Hematopoietic multipotent progenitor cell (in vitro differentiated cells): ENCODE measurements at places on chromosomes 4 and X. TPM values are rescaled to one million over a fixed set of nuclear protein-coding genes. Genes with fewer than 3 reads are reported as not detected.

- no peak for DNase-seq
Observed at GRCh38 chrX:69103539-69103938, 61.7 kb downstream of the PJA1 start.

GRCh38 chrX:63281465-63281864 lies 69.7 kb downstream of the SPIN4 start:
- DNase-seq: no peak

Gene CD38
- 29.9 TPM for total RNA-seq

GRCh38 chr4:138982754-138983153 lies 32.8 kb upstream of the NOCT start:
- no peak for DNase-seq

DNA sequence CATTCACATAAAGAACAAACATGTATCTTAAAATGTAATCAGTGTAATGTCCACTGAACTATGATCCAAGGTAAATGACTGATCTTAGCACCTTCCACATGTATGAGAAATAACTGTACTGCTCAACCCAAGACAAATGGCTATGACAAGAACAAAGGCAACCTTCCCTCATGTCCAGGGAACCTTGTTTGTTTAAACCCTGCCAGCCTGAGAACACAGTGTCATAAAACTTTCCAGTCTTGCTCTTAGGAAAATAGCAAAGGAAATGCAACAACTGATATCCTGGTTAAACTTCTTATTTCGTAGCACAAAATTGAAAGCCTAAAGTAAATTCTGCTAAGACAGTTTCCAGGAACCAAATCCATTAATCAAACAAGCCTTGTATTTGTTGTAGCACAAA lies 494.3 kb downstream of the IL15 start:
- no peak for DNase-seq

- DNase-seq: no peak
Observed at GRCh38 chr4:161197912-161198311, 965.9 kb downstream of the FSTL5 start.

Gene F8A3
- total RNA-seq: 1.1 TPM

Gene COL25A1
- total RNA-seq: not detected

DNA sequence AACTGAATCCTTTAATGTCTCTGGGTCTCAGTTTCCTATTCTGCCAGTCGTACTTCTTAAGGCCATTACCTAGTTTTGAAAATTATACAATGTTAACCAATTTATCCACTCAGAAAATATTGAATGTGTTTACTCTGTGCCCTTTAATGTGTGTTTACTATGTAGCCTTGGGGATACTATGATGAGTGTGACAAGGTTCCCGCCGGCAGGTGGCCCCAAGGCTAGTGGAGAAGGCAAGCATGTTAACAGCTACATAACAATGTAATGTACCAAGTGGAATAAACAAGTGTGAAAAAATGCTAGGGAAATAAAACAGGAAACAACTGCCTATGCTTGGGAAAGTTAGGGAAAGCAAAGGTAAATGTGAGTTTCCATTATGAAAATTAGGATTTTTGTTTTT lies 187.3 kb upstream of the MBNL3 start:
- DNase-seq: no peak

- no peak for DNase-seq
Observed at GRCh38 chr4:38400946-38401345, 263.1 kb upstream of the KLF3 start.

Gene RPS6KA3
- total RNA-seq: 41.5 TPM

- DNase-seq: no peak
Observed at GRCh38 chrX:97380200-97380599, 496.5 kb downstream of the RPA4 start.

- DNase-seq: no peak
Observed at GRCh38 chr4:76235915-76236314, 15.6 kb upstream of the FAM47E start.

GRCh38 chrX:24231131-24231540 lies 81.6 kb downstream of the ZFX start:
- no peak for DNase-seq

DNA sequence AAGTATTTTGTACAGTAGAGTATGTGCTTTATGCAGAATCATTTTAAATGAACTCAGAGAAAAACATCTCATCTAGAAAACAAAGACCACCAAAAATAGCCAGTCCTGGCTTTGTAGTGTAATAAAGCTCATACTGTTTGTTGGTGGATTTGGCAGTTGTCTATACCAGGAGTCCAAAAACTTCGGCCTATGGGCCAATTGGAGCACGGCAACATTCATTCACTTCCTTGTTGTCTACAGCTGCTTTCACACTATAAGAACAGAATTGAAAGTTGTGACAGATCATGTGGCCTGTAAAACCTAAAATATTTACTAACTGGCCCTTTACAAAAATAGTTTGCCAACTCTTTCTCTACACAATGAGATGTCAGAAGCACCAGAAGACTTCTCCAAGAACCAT lies 5.3 kb downstream of the FBXW7 start:
- no peak for DNase-seq

- DNase-seq: no peak
Observed at GRCh38 chr4:1922821-1923220, 51.6 kb downstream of the NSD2 start.

- DNase-seq: no peak
Observed at GRCh38 chr4:2393353-2394270, 24.8 kb downstream of the ZFYVE28 start.

Gene C4orf54
- total RNA-seq: not detected

DNA sequence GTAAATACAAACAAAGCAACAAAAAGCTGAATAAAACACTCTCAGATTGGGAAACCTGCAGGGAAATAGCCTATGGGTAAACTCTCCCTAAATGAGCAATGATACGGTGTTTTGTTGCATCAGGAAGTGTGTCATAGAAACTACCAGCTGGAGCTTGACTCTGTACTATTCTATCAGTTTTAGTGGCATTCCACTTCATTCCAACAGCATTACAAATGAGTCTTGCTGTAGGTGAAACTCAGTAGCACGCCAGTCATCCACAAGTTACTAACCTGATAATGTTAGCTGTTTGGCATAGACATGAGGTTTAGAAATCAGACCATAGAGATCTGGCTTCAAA lies 24.9 kb downstream of the FGFBP1 start:
- no peak for DNase-seq

DNA sequence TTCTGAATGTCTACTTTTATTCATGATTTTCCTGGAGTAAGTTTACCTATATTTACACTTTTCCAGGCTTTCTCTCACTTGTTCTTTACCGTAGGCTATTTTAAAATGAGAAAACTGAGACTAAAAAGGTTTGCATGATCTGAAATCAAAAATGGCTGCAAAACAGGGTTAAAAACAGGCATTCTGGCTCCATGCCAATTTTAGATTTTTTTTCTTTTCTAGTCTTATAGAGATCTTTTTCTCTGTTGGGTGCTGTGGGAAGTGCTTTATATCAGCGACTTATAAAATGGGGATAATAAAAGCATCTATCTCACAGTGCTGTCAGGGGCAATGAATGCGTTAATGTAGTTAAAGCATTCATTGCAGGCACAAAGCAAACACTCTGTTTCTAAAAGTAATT lies 294.8 kb downstream of the PACRGL start:
- no peak for DNase-seq

GRCh38 chrX:112851806-112852205 lies 11.2 kb upstream of the AMOT start:
- DNase-seq: no peak

GRCh38 chr4:166903408-166903807 lies 330.9 kb downstream of the SPOCK3 start:
- no peak for DNase-seq

- DNase-seq: no peak
Observed at GRCh38 chr4:107552306-107552705, 167.7 kb downstream of the PAPSS1 start.

GRCh38 chr4:66577922-66578321 lies 907.6 kb upstream of the EPHA5 start:
- DNase-seq: no peak

GRCh38 chr4:77175201-77175611 lies 18.2 kb downstream of the CCNG2 start:
- no peak for DNase-seq

DNA sequence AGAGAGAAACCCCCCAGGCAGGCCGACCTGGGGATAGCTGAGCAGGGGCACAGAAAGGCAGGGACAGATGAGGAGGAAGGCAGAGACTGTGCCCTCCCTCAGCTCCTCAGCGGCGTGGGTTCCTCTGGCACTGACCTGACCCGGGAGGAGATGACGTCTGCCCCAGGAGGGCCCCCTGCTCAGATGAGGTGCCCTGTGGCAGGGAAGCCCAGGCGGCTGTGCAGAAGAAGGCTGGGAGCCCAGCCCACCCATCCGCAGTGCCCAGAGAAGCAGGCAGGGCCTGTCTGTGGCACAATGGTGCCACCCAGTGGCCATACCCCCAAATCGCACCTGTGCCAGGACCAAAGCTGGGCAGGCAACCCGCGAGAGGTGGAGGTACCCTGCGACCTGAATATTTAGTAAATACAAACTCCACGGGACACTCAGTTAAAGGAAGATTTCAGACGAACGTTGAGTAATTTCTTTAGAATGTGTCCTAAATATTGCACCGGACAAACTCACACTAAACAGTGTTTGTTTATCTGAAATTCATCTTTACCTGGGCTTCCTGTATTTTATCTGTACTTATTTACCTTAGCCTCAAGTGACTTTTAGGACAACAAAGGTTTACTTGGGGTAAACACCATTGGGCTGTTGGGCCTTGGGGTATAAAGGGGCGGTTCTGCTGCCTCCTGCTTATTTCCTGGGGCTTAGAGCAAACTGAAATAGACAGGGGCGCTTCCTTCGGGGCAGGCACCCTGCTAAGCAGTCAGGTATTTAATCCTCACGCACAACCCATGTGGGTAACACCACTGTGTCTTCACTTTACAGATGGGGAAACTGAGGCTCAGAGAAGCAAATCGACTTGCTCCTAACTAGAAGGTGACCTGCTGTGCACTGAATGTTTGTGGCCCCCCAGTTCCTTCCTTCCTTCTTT lies 46.5 kb upstream of the HMX1 start:
- DNase-seq: no peak

Gene TEX28
- under 0.01 TPM for total RNA-seq

- DNase-seq: no peak
Observed at GRCh38 chrX:9586992-9587392, 122.1 kb downstream of the TBL1X start.

- DNase-seq: no peak
Observed at GRCh38 chrX:68727696-68728095, 80.2 kb downstream of the STARD8 start.

DNA sequence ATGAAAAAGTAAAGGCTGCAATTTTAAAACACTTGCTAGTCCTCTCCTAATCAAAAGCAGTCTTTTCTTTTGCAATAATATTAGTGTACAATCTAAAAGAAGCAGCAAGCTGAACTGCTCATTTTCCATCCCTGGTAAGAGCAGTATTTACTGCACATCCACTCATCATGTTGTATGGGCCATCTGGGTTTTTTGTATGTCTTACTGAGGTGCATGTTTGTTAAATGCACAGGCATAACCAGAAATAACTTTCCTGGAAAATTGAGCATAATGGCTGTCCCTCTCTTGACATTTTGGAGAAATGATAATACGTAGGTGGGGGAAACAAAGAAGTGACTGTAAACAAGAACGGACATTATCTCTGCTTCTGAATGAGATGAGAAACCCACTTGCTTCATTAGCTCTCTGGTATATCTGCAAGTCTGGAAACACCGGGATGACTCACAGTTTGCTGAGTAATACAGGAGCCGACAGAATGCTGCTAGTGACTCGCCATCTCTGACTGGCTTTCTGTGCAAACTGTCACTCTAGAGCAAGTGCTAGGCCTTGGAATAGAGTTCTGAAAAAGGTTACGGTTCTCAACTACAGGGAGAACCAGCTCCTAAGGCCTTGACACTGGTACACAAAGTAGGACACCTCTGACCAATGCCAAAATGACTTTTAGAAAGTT lies 85.7 kb upstream of the MTM1 start:
- DNase-seq: no peak

GRCh38 chrX:154399527-154400368 lies 1.6 kb downstream of the RPL10 start:
- DNase-seq: no peak

Gene SYNPO2
- 0.27 TPM for total RNA-seq

Gene GLOD5
- 0.27 TPM for total RNA-seq

Gene SPANXA1
- not detected for total RNA-seq

Gene PCSK1N
- 1.1 TPM for total RNA-seq

GRCh38 chr4:152172146-152172545 lies 363.7 kb downstream of the FBXW7 start:
- DNase-seq: no peak

DNA sequence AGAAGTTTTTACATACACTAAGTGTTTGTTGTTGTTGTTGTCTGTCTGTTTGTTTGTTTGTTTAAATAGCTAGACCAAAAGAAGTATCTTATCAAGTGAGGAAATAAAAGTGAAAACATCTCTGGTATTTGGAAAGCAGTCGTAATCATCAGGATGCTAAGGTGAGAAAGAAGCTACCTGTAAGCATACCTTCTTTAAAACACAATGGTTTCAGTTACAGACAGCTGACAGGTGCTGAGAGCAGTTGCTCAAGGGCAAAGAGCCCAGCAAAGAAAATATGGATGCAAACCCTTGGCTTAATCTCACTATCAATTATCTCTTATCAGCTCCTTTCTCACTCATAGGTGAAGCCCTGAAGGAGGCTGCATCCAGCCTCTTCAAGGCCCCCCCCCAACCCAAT lies 42.8 kb upstream of the FBXW7 start:
- DNase-seq: no peak

- peak; percentile 17 for DNase-seq
Observed at GRCh38 chr4:190014771-190015537, 12.1 kb downstream of the FRG2 start.

DNA sequence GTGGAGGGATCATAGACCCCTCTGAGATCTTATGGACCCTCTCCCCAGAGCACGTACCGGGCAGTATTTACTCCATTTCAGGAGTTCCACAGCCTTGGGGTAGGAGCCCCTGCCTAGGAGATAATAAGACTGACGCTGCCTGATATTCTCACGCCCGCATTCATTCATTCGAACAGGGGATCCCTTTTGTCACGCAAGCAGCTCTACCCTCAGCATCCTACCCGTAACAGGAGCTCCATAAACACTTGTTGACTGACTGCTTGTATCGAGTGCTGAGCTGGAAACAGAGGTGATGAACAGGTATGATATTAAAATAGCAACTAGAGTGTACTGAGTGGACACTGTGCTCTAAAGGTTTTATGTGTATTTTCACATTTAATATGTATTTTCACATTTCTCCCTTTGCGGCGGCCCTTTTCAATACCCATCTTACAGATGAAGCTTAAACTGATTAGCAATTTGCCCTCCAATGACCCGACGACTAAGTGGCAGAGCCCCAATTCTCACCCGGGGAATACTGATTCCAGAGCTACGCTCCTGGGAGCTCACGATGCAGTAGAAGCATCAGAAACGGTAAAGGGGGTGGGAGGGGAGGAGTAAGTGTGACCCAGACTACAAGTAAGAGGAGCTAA lies 888 bp downstream of the RAB28 start:
- DNase-seq: no peak

DNA sequence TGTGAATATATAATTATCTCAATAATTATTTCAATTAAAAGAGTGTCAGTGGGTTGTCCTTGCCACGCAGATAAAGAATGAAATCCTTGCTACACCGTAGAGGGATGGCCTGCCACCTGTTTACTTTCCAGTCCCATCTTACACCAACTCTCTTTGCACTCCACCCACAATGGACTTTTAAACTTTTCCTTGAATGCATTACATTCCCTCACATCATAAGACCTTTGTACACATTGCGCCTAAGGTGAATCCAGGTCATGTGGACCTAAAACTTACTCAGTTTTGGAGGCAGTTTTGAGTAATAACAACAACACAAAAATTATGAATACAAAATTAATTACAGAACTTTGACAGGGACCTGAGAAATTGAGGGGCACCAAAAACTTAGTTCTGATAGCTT lies 78.7 kb upstream of the PDE5A start:
- no peak for DNase-seq
